ENCODE measurements at places on chromosomes 2 and 18.

- DNase-seq, result no peak
Measured at GRCh38 chr2:62768615-62769014, 63.1 kb downstream of the EHBP1 start.

DNA sequence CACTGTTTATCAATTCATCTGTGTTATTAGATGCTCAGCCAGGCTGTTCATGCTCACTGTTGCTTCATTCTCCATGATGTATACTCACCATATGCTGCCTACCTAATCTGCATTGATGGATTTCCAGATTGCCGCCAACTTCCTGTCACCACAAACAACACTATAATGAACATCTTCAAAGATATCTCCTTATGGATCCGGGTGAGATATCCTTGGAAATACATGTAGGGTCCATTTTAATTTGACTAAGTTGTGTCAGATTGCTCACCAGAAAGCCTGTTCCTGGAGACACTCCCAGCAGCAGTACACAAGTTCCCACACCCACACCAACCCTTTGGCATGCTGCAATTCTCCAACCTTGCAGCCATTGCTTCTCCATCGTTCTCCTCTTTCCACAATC lies 547.5 kb upstream of the TNP1 start:
- no peak for DNase-seq

- DNase-seq, result no peak
Measured at GRCh38 chr2:153213022-153213421, 265.5 kb downstream of the RPRM start.

DNA sequence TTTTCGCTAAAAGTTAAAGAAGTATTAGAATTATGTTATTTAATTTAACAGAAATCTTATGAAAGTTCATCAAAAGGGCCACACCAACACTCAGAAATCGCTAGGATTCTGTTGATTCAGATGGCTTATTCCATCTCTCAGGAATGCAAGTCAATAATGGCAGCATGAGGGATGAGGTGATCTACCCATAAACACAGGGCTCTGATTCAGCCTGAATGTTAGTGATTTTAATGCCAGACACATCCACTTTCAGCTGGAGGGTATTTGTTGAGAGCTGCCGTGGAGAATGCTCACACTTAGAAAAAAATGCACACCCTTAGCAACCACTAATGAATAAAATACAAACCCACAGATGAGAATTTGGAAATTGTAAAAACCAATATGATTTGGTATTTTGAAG lies 173.3 kb upstream of the ERBB4 start:
- no peak for DNase-seq

DNA sequence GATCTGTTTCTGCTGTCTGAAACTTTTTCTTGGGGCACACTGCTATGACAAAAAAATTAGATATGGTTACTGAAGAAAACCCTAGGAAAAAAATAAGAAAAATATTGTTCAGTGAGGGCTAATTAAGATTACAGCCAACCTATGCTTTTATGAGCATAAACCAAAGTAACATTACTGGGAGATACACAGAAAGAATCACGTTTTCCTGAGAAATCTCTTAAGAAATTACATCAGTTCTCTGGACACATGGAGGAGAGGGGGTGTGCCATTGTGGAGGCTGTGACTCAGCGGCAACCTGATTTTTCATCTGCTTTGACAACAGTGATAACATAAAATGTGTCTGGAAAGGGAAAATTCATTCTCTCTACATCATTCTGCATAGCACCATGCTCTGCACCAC lies 13.4 kb upstream of the NMI start:
- no peak for DNase-seq

GRCh38 chr2:136010126-136010525 lies 24.7 kb upstream of the DARS1 start:
- DNase-seq, result no peak

Measured in globus pallidus (tissue), 1 donor.